BJ (cell line): ENCODE measurements at places on chromosomes 1 and 21.

- DNase-seq, result no peak
Measured at GRCh38 chr1:61047061-61047460, 35.3 kb upstream of the NFIA start.

DNA sequence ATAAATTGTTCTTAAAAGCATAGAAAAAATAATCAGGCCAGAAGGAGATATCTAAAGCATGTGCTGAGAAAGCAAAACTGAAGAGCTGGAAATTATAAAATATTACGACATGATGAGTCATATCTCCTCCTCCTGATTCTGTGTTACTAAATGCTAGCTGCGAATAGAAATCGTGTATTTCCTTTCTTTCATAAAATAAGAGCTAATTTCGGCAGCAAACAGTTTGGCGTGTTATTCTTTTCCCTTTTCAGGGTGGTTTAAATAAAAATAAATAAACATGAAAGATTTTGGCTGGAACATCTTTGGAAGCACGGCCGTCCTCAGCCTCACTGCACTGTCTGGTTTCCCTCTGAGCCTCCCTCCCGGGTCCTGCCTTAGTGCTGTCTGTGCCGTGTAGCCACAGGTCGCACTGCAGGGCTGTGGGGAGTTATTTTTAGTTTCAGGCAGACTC, 56.0 kb downstream of the ADARB1 start:
- peak; percentile 47 for DNase-seq

- no peak for DNase-seq
Measured at GRCh38 chr1:8987881-8988617, 38.2 kb downstream of the SLC2A7 start.

GRCh38 chr1:157195521-157196244, 57.5 kb upstream of the ETV3 start:
- DNase-seq, result no peak

GRCh38 chr1:192477630-192478029, 97.9 kb upstream of the RGS1 start:
- no peak for DNase-seq

DNA sequence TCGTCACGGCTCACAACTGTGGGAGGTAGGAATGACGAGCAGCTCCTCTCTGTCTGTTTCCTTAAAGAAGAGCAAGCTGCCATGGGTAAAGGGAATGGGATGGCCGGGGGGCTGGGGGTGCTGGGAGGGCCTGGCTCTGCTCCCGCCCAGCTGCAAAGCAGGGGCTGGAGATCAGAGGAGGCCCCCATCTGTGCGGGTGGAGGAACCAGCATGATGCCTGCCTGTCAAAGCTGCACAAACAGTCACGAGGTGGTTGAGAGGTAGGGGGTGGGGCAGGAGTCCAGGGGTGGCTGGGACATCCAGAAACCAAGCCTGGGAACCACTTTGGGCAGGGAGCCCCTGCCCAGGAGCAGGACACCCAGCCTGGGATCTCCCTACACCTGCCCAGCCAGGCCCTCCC, 12.6 kb downstream of the SLC41A1 start:
- no peak for DNase-seq

DNA sequence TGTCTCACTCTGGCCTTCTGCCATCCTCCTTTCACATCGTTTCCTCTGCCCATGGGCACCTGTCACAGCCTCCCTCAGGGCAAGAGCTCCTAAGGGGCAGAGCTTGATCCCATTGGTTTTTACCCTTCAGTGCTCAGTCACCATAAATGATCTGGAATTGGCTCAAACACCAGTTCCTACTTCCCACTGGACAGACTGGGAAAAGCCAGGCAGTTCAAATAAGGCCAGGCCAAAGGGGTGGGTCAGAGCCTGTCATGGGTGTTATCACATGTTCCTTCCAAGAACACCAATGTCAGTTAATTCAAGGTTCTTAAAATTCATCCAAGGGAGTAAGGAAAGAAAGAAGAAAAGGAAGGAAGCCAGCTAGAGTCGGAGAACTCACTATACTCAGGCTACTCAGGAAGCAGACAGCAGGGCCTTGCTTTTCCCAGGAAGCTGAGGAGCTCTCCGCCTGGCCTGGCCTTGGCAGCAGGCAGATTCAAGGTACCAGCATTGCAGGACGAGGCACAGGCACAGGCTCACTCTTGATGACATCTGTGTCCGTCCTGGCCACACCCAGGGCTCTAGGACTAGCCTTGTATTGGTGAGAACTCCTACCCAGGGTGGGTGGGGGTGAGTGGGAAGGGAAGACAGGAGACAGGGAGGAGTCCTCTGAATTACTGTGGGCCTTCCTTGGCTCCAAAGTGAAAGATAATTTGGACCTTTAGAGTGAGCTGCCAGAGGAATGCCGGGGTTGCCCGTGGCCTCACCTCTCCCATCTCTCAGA, 32.2 kb upstream of the ARTN start:
- no peak for DNase-seq

DNA sequence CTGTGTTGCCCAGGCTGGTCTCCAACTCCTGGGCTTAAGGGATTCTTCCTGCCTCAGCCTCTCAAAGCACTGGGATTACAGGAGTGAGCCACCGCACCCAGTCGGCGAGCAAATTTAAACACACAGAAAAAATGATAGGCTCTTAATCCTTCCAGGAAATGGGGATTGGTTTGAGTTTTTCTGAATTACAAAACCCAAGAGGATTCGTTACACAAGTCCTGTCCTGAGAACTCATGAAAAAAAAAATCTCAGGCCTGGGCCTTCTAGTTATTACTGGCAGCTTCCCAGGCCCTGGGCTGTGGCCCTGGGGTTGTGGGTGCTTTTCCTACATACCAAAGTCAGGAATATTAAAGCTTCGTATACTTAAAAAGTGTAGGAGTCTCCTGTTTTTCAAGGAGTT, 6.3 kb upstream of the IFNGR2 start:
- no peak for DNase-seq

GRCh38 chr1:114037962-114038816, 58.9 kb downstream of the OLFML3 start:
- DNase-seq, result no peak

GRCh38 chr1:61300899-61301298, 218.5 kb downstream of the NFIA start:
- DNase-seq, result no peak

- DNase-seq, result no peak
Measured at GRCh38 chr1:206049293-206049692, 3.7 kb upstream of the RHEX start.

GRCh38 chr1:245546875-245547274, 392.1 kb downstream of the KIF26B start:
- no peak for DNase-seq

GRCh38 chr1:43779805-43780403, 72.6 kb downstream of the ST3GAL3 start:
- DNase-seq, result no peak

DNA sequence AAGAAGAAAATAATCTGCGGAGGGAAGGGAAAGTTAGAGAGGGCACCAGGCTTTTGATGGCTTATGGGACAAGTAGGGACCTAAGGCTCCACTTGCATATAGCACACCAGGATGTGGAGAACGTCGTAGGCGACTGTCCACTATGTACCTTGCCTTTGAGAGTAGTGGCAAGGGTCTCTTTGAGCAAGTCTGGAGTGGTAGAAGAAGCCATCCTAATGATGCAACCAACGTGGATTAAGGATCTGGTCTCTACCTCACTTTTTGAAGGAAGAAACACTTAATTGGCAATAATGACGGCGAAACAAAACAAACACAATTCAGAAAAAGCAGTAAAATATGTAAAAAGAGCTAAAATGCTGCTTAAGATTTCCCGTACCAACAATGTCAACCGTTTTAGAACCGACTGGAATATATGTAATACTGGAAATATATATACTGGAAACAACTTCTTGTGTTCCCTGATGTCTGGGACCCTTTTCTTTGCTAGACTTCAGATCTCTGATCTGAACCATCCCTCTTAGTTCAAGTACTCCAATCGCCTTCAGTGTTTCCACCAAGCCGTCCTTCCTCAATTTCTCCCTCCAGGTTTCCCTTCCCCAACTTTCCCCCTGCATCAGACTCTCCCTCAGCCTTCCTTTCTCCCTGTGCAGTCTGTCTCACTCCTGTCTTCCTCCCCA, 821 bp upstream of the KHDRBS1 start:
- DNase-seq, result no peak

GRCh38 chr1:22654692-22655091, 1.7 kb downstream of the C1QB start:
- no peak for DNase-seq

GRCh38 chr1:102097451-102097850, 100.7 kb upstream of the OLFM3 start:
- DNase-seq, result no peak

GRCh38 chr1:206128196-206128595, 11.0 kb upstream of the AVPR1B start:
- no peak for DNase-seq
